ENCODE measurements at places on chromosomes 5 and 9. TPM values are rescaled to one million over a fixed set of nuclear protein-coding genes. Genes with fewer than 3 reads are reported as not detected.
A peak's percentile ranks its signal among the peaks of the same experiment; 100 is the strongest.

DNA sequence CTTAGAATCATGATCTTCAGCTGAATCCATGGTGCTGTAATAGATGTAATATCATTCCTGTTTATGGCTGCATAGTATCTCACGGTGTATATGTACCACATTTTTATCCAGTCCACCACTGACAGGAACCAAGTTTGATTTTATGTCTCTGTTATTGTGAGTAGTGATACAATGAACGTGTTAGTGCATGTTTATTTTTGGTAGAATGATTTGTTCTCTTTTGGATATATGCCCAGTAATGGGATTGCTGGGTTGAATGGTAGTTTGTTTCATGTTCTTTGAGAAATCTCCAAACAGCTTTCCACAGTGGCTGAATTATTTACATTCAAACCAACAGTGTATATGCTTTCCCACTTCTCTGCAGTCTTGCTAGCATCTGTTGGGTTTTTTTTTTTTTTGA, 175.1 kb upstream of the CDH10 start:
- no peak overlapping the region for H3K27ac ChIP-seq
- no peak for DNase-seq
- no peaks in the 10 kb centered on the region for H3K36me3 ChIP-seq

RNF224 gene
- 5.2 TPM for total RNA-seq

IL4 gene
- not detected for total RNA-seq

CRHBP gene
- not detected for total RNA-seq

MAMDC4 gene
- 2.7 TPM for total RNA-seq

DNA sequence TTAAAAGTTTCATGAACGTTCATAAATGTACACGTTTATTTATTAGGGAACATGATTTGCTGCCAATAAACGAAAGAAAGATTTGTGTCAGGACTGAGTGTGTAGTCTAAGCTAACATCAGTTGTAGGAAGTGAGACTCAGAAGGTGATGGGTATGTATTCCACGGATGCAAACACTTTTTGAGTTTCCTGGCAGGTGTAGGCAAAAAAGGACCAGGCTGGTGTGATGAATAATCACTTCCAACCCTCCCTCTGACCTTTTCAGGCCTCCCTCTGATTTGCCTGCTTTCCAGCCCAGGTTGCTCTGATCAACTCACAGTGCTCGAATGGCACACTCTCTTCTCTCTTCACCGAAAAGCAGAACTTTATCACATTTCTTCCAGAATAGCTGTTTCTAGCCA, 51.8 kb downstream of the BASP1 start:
- no peak overlapping the region for H3K27ac ChIP-seq
- H3K4me1 ChIP-seq = no peaks in the 10 kb centered on the region
- H3K36me3 ChIP-seq = no peaks in the 10 kb centered on the region
- H3K27me3 ChIP-seq = no peaks in the 10 kb centered on the region

- H3K36me3 ChIP-seq = peaks cover 40% of the 10 kb centered on the region
- peaks cover 29% of the 10 kb centered on the region for H3K4me1 ChIP-seq
- no peak overlapping the region for H3K4me3 ChIP-seq
- peak overlapping the region; percentile 73 for H3K27ac ChIP-seq
Observed at GRCh38 chr9:123046406-123047195, 13.1 kb downstream of the GPR21 start.

DNA sequence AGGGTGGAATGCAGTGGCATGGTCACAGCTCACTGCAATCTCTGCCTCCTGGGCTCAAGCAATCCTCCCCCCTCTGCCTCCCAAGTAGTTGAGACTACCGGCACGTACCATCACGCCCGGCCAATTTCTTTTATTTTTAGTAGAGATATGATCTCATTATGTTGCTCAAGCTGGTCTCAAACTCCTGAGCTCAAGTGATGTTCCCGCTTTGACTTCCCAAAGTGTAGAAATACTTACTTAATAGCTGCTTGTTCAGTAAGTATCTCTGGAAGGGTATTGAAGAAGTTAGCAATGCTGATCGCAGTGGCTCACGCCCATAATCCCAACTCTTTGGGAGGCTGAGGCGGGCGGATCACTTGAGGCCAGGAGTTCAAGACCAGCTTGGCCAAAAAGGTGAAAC, 35.7 kb upstream of the PLIN2 start:
- no peaks in the 10 kb centered on the region for H3K36me3 ChIP-seq
- H3K27me3 ChIP-seq = no peaks in the 10 kb centered on the region
- H3K4me1 ChIP-seq = peaks cover 6% of the 10 kb centered on the region
- H3K4me3 ChIP-seq = no peak overlapping the region
- DNase-seq = no peak
- H3K27ac ChIP-seq = peak overlapping the region; percentile 44

GRCh38 chr9:129929496-129930125, 94.4 kb downstream of the USP20 start:
- no peak for DNase-seq
- H3K27me3 ChIP-seq = no peaks in the 10 kb centered on the region
- H3K27ac ChIP-seq = no peak overlapping the region
- peaks cover 26% of the 10 kb centered on the region for H3K4me1 ChIP-seq
- H3K36me3 ChIP-seq = peaks cover 45% of the 10 kb centered on the region
- H3K4me3 ChIP-seq = no peak overlapping the region

GRCh38 chr5:177964471-177964870, 31.6 kb downstream of the PROP1 start:
- no peak overlapping the region for H3K4me3 ChIP-seq
- H3K27ac ChIP-seq = no peak overlapping the region
- no peaks in the 10 kb centered on the region for H3K27me3 ChIP-seq

- no peaks in the 10 kb centered on the region for H3K27me3 ChIP-seq
- no peak overlapping the region for H3K4me3 ChIP-seq
- no peaks in the 10 kb centered on the region for H3K4me1 ChIP-seq
- H3K27ac ChIP-seq = no peak overlapping the region
- no peak for DNase-seq
Observed at GRCh38 chr9:135770203-135770535, 68.2 kb downstream of the KCNT1 start.
